Amniotic epithelial cell (primary cell): ENCODE measurements at places on chromosomes 2 and 18.

GRCh38 chr2:73260338-73260984, 23.8 kb downstream of the FBXO41 start:
- DNase-seq = peak; percentile 41

DNA sequence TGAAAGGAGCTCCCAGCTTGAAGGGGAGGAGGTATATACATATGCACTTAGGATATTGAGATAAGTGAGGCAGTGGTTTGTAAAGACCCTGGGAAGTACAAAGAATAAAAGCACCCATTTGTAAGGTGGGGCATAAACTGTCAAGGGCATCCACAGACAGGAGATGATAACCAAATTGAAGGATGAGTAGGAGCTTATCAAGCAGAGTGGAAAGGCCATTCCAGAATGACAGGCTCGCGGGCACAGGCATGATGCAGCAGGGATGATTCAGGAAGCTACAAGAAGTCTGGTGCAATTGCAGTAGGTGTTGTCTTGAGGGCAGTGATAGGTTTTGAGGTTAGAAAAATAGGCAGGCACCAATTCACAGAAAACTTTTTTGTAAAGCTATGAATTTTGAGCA, 504.8 kb downstream of the PIK3C3 start:
- no peak for DNase-seq

- DNase-seq = no peak
Observed at GRCh38 chr2:143453981-143454511, 324.8 kb downstream of the ARHGAP15 start.

GRCh38 chr2:200170221-200170620, 136.3 kb upstream of the SPATS2L start:
- no peak for DNase-seq

DNA sequence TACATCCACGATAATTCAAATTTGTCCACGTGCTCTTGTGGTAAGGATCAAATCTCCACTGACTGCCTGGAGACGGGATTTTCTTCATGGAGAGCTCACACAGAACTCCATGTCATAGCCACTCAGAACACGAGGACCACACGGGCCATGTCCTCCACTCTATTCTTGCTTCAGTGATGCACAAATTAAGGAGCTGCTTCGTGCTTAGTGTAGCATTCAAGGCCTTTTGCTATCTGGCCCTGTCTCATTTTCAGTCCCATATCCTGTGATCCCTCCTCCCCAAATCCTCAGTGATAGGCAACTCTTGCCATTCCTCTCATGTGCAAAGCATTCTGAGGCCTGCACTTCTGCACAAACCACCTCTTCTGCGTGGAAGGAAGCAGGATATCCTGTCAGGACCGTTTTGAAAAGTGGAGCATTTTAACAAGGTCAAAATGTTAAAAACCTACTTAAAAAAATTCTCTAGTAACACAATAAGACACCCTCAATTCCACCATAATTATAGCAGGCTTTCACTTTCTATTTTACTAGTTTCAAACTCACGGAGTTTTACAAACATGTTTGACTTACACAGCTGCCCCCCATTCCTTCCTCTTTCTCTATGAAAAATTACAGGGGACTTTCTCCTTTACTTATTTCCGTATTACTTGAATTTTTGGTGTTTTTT, 35.2 kb downstream of the ST3GAL5 start:
- no peak for DNase-seq

GRCh38 chr2:120262761-120263428, 10.2 kb downstream of the RALB start:
- DNase-seq = peak; percentile 78

GRCh38 chr2:25899404-25899970, 21.2 kb upstream of the ASXL2 start:
- DNase-seq = no peak

- no peak for DNase-seq
Observed at GRCh38 chr2:120220756-120221155, 2.4 kb downstream of the TMEM185B start.
